Activated CD4-positive, alpha-beta T cell treated with anti-CD3 and anti-CD28 coated beads, Interleukin-2, amount 50 U/mL, for 4 hours (primary cell): ENCODE measurements at places on chromosomes 13 and 19.
A peak's percentile ranks its signal among the peaks of the same experiment; 100 is the strongest.

DNA sequence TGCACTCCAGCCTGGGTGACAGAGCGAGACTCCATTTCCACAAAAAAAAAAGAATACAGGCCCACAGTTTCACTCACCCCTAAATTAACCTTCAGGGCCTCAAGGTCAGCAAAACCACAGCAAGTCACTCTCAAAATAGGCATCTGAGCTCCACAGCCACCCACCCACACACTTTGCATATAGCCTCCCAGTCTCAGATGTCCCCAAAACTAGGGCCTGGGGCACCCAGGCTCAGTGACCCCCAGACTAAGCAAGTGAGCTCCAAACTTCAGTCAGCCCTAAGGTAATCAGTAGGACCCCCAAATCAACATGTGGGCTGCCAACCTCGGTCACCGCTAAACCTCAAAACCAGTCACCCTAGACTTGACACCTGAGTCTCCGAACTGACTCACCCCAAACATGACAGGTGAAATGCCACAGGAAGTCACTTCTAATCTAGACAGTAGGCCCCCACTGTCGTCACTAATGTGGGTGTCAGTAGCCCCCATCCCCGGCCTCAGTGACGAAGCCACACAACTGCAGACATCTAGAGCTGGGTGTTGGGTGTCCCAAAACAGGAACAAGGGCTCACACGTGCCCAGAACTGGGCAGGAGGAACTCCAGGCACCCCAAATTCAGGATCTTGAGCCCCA, 13.9 kb downstream of the RABAC1 start:
- DNase-seq, result peak; percentile 84

GRCh38 chr19:1843646-1844394, 4.5 kb downstream of the REXO1 start:
- no peak for DNase-seq

DNA sequence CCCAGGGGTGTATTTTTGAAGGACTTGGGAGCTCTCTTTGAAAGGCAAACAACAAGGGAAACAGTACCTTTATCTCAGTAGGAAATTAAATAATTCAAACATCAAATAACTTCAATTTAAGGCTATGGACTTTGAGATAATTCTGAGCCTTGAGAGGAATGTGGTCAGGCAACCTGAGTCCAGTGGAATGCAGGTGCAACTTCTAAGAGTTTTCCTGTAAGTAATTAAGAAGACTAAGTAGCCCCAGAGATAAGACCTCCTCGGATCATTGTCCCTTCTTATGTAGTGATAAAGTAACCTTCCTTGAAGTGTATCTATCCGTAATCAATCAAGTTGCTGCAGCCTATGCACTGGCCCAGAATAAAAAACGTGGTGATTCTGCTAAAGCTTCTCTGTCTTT, 29.2 kb downstream of the ZNF701 start:
- no peak for DNase-seq

DNA sequence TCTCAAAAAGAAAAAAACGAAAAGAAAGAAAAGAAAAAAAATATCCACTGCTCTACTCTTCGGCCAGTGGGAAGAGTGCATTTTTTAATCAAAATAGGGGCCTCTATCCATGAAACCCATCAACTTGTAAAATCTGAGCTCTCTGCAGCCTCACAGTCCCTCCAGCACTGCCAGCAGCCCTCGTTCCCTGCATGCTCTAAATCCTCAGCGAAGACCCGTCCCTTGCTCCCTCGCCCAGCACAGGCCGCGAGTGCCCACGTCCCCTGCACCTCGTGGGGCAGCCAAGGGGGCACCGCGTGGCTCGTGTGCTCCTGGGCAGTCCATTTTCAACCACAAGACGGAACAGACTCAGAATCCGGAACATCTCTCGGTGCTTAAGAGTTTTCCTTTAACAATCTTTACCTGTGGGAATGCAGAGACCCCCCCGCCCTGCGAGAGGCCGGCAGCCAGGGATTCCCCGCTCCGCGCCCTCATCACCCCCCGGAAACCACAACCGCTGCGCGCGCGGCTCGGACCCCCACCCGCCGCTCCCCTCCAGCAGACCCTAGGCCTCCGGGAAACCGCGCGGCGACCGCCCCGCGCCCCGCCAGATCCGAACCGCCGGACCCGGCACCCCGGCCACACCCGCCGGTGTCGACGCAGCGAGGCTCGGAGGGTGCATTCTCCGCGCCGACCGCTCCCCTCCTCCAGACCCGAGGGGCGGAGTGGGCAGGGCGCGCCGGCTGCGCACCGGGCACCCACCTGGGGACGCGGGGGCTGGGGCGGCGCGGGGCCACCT, 638 bp downstream of the ANKRD27 start:
- DNase-seq, result no peak

DNA sequence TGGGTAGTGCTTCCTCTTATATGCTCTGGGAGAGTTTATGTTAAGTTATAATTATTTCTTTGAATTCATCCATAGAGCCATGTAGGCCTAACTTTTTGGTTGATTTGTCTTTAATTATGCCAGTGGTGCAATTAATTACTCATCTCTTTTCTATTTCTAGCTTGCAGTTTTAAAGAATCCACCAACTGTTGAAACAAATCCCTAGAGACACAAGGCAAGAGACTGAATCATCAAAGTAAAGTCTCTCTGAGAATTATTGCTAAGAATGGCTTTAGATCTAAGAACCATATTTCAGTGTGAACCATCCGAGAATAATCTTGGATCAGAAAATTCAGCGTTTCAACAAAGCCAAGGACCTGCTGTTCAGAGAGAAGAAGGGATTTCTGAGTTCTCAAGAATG, 5.9 kb upstream of the ZNF551 start:
- no peak for DNase-seq

GRCh38 chr13:95153647-95154412, 147.4 kb downstream of the ABCC4 start:
- DNase-seq, result no peak

DNA sequence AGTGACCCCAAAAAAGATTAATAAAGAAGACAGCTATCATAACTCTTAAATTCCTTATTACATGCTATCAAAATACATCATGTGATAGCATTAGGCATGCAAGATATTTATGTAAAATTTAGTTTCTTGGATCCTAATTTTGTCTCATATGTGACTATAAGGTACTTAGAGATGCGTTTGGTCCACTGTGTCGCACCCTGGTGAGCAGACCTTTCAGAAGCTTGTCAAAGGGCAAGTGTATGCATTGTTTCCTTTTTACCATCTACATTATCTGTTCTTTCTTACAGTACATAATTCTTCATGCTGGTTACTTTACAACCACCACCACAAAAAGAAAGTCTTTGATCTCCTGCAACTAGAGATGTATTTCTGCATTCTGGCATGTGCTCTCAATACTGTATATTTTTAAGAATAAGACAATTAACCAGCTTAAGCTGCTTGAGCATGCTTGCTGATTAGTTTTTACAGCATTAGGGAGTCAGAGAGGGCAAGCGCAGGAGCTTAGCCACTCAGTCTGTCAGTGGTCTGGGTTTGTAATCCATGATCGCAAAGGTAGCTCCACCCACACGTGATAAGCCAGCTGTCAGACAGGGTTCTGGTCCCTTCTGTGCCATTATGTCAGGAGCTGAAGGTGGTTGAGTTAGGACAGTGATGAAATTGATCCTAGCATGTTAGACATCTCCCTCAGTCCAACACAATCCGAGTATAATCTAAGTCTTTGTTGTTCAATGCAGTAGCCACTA, 500.9 kb downstream of the MYO16 start:
- no peak for DNase-seq

GRCh38 chr13:91136806-91137205, 210.7 kb upstream of the MIR17HG start:
- no peak for DNase-seq

GRCh38 chr19:41871573-41872383, 5.3 kb upstream of the CD79A start:
- no peak for DNase-seq

- no peak for DNase-seq
Observed at GRCh38 chr13:33261387-33262061, 24.0 kb downstream of the STARD13 start.

- no peak for DNase-seq
Observed at GRCh38 chr19:50003810-50004419, 21.3 kb downstream of the VRK3 start.
